ENCODE measurements at places on chromosomes 6 and 20.

DNA sequence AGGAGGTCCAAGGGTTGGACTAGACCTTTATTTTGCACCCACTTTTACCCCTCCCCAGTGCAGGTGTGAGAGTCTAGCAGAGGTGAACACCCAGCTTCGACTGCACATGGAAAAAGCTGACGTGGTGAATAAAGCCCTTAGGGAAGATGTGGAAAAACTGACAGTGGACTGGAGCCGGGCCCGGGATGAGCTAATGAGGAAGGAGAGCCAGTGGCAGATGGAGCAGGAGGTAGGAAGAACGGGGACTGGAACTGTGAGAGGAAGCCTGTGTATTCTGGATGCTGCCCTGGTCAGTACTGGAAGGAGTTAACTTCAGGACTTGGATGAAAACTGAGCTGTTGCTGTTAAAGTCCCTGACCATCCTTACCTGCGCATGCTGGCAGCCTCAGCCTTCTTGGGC is 10.6 kb downstream of the CEP250 start:
- no peak for DNase-seq

- DNase-seq = no peak
These were observed 92.8 kb upstream of the PRSS16 start for GRCh38 chr6:27154696-27155095.

DNA sequence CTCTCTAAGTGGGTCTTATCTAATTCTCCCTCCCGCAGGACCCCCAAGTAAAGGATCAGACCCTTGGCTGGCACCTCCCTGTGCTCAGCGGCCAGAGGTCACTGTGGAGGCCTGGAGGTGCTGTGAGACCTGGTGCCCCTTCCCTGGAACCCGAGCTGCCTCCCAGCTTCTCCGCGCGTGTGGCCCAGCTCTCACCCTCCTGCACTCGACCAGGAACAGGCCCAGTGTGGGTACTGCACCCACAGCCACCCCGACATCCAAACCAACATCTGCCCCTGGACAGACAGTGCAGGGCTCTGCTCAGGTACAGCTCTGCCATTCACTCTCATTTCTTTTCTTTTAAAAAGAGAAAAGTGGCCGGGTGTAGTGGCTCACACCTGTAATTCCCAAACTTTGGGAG is 42.4 kb downstream of the TMEM242 start:
- DNase-seq = no peak

GRCh38 chr6:50929323-50929722 is 110.7 kb downstream of the TFAP2B start:
- no peak for DNase-seq

GRCh38 chr20:1357921-1358671 is 29.2 kb upstream of the SDCBP2 start:
- no peak for DNase-seq

DNA sequence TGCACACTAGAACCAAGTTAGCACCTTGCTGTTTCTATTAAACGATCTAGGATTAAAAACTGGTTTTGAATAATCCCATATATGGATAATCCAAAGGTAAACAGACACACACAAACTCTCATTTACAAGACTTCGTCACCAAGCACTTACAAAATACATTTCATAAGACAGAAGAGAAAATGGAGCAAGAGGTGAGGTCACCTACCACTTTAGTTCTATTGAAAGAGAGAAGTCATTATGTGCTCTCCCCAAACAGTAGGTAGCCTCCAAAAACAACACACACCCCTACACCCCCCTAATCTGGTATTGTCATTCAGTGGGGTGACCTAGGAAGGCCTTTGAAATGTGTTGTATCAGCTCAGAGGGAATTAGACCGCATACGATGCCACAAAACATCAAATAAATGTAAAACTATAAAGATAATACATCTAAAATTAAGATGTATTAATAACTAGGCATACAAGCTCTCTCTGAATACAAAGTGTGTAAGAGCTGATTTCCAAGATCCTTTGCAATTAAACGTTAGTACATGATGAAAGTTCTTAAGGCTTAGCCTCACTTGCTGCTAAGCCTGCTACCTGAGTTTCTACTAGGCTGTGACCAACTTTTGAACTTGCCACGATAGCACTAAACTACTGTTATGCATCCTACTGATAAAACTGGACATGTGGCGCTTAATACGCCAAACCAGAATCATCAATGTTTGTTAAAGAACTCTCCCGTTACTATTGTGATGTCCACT is 1.6 kb downstream of the SRPK1 start:
- no peak for DNase-seq

- DNase-seq = no peak
These were observed 840.5 kb downstream of the HACE1 start for GRCh38 chr6:104019075-104019753.

DNA sequence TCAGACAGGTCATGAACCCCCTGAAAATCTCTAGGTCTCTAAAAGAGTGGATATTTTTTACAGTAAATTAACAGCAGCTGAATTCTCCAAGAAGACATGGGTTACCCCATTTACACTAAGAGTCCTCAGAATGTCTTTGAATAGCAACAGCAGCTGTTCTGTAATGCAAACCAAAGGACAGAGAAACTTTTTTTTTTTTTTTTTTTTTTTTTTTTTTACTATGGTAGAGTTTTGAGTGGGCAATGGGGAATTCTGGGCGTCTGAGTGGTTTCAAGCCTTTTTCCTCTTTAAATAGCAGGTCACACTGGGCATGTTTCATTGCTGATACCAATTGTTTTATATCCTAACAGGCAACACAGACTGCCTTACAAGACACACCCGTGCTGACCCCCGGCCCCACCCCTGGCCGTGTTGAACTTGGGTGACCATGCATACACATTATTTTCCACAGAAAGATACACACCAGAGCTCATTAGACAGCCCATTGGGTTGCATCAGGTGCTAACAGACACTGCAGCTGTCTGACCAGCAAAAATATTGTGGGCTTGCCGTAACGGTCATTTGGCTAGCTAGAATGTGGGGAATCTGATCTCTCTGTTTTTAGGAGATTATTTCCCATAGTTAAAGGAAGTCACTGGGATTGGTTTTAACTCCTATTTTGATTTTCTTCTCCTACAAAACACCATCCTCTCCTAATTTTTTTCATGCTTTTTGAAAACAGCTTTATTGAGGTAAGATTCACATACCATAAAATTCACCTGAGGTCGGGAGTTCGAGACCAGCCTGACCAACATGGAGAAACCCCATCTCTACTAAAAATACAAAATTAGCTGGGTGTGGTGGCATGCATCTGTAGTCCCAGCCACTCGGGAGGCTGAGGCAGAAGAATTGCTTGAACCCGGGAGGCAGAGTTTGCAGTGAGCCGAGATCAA is 26.7 kb upstream of the IRF4 start:
- DNase-seq = no peak

GRCh38 chr6:122286512-122286911 is 112.9 kb upstream of the HSF2 start:
- DNase-seq = no peak

DNA sequence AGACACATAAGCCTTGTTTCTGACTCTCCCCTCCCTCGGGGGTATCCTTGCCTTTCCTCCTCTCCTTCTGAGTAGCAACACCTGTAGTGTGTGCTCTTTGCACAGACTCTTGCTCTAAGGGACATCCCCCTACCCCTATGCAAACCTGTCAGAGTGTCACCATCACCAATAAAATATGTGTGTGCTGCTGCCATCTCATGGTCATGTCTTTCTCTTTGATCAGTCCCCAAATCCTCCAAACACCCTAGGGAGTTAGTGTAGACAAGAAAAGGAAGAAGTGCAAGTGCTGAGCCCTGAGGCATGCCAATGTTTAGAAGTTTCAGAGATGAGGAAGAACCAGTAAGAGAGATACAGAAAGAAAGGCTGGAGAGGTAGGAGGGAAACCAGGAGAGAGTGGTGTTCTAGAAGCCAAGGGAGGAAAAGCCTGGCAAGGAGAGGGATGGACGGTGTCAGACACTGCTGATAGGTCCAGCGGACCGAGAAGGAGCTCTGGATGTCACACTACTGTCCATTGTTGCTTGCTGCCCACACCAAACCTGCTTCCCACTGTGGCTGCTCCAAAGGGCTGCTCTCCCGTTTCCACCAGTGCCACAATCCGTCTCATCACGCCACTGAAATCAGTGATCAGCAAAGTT is 16.4 kb downstream of the TRMT6 start:
- no peak for DNase-seq

DNA sequence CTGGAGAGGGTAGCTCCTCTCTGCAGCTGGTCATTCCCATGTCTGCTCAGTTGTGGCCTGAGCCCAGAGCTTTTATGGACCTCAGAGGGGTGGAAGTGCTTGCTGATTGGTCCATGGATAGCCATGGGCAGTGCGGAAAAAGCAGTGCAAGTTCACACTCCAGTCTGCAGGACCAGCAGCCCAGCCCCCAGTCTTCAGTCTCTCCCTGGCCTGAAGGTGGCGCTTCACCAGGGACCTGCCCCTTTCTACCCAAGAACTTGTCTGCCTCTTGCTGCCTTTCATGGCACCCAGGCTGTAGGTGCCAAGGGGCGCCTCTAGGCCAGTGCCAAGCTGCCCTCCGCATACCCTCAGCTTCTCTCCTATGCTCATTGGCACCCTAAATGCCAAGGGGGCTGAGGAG is 91.0 kb downstream of the TBXT start:
- no peak for DNase-seq

GRCh38 chr6:25176466-25176865 is 102.7 kb upstream of the CARMIL1 start:
- no peak for DNase-seq

DNA sequence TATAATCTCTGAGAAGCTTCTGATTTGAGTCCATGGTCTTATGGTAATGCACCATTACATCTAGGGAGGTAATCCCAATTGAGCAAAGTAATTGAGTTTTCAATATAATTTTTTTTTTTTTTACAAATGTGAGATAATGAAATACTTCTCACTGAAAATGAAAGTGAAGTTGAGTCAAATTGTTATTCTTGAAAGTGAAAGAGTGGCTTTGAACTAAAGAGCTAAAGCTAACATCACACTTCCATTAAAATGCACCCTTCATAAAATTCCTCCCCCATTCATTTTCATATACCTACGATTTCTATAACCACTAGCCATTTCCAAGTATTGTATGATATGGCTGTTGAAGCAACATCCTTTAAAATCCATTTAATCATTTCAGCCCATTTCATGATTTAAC is 149.1 kb upstream of the IMPG1 start:
- no peak for DNase-seq

DNA sequence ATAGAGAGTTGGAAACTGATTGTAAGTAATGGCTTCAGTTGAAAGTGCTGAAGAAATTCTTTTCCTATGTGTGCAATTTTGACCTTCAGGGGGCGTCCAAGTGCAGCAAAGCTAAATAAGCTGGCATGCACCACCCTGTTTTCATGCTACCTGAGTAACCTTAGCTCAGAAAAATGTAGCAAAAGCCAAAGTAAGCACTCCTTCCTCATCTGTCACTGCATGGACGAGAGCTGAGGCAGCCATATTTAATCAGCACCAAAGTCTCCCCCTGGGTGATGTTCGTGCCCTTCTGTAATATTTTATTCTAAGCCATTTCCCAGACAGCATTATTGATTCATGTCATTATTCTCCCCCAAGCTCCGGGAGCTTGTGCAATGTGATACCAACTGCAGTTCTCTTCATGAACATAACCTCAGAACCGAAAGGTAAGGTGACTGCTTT is 123.1 kb downstream of the RPS12 start:
- no peak for DNase-seq

- no peak for DNase-seq
These were observed 179.8 kb downstream of the FOXA2 start for GRCh38 chr20:22404419-22405170.

GRCh38 chr6:34514112-34514511 is 42.0 kb downstream of the SPDEF start:
- no peak for DNase-seq

DNA sequence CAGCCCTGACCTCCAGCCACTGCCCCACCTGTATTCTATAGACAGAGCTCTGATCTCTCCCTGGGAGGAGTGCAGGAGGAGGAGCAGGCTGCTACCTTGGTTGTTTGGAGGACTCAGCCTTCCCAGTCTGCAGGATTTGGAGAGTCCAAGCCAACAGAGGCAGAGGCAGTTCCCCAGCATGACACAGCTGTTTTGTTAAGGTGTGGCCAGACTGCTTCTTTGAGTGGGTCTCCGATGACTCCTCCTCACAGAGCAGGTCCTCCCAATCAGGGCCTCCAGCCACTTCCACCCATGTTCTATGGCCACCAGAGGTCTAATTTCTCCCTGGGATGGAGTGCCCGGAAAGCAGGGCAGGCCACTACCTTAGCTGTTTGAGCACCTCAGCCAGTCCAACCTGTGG is 203.5 kb downstream of the HACE1 start:
- no peak for DNase-seq

DNA sequence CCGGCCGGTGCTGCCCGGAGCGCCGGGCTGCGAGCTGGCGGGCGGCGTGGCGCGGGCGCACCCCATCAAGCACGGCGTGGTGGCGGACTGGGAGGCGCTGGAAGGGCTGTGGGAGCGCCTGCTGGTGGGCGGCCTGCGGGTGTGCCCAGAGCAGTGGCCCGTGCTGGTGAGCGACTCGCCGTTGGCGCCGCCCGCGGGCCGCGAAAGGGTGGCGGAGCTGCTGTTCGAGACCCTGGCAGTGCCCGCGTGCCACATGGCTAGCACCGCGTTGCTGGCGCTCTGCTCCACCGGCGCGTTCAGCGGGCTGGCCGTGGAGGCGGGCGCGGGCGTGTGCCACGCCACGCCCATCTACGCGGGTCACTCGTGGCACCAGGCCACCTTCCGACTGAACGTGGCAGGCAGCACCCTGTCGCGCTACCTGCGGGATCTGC is 517 bp downstream of the ACTL10 start:
- peak; percentile 80 for DNase-seq

DNA sequence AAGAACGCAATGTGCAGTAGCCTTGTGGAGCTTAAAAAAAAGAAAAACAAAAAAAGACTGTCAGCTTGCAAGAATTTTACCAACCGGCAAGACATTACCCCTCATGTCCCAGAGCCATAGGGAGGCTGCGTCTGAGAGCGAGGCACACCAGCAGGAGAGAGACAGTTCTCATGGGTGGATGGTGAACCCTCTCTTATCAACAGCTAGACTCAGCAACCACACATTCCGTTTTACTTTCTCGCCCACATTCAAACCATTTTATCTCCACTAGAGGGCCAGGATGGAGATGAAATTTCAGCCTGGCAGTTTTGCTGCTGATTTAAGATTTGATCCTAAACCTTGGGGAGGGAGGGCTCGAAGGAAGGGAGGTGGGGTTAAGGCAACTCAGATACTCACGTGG is 247.0 kb downstream of the ATXN1 start:
- DNase-seq = no peak

DNA sequence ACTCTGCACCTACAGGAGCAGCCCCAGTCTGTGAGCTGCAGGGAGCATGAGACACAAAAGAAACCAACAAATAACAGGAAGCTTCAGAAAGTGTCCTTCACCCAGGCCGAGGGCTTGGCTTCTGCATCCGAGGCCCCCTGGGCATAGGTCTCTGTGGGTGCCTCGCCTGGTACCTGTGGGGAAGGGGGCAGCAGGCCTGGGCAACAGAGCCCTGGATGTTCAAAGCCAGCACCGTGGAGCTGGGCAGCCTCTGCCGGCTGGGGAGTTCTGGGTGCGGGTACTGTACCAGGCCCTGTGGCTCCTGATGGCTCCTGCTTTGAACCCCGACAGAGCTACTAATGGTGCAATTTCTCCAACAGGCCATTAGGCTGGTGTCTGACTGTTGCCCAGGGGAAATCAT is 55.7 kb downstream of the TMEM242 start:
- no peak for DNase-seq

GRCh38 chr6:164455835-164456234 is 853.6 kb downstream of the C6orf118 start:
- DNase-seq = no peak

- DNase-seq = no peak
These were observed 664.2 kb downstream of the QKI start for GRCh38 chr6:164078532-164079274.

All from type B pancreatic cell (in vitro differentiated cells).